CD4-positive, alpha-beta T cell (primary cell): ENCODE measurements at places on chromosomes 1 and 21.

DNA sequence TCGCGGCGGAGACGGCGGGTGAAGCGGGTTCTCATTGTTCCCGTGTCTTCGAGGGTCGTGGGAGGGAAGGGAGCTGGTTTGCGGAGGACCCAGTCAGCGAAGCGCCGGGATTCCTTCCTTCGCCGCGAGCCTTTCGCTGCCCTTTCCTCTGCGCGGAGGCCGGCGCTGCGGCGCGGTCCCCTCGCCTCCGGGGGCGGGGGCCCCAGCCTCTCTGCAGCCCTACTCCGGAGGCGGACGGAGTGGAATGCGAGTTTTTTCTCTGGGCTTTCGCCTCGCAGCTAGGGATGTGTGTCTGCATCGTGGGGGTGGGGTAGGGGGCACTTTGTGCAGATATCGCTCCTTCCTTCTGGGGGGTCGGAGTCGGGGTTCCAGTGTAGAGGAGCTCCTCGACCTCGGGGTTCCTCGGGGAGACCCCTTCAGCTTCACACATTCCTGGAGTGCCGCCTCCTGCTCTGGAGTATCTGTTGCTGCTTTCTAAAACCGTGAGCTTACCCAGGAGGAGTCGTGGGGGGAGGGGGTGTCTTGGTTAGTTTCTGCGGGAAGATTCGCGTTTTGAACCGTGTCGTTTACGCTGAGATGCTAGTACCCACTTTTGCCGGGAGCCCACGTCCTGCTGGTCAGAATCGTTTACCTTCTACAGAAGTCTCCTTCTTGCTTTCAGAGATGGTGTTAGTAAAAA lies 595 bp downstream of the RNF2 start:
- peak; percentile 52 for DNase-seq

DNA sequence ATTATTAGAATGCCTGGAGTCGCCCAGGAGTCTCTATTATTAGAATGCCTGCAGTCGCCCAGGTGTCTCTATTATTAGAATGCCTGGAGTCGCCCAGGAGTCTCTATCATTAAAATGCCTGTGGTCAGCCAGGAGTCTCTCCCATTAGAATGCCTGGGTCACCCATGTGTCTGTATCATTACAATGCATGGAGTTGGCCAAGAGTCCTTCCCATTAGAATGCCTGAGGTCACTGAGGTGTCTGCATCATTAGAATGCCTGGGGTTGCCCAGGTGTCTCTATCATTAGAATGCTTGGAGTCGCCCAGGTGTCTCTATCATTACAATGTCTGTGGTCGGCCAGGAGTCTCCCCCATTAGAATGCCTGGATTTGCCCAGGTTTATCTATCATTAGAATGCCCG lies 66.9 kb downstream of the RNF187 start:
- DNase-seq = no peak

GRCh38 chr1:6419397-6419803 lies 319 bp downstream of the HES2 start:
- peak; percentile 39 for DNase-seq

GRCh38 chr1:205950280-205950679 lies 7.0 kb upstream of the SLC26A9 start:
- DNase-seq = no peak

GRCh38 chr21:44526096-44526997 lies 13.6 kb downstream of the KRTAP10-1 start:
- no peak for DNase-seq

GRCh38 chr1:230158415-230159291 lies 91.6 kb downstream of the GALNT2 start:
- no peak for DNase-seq

DNA sequence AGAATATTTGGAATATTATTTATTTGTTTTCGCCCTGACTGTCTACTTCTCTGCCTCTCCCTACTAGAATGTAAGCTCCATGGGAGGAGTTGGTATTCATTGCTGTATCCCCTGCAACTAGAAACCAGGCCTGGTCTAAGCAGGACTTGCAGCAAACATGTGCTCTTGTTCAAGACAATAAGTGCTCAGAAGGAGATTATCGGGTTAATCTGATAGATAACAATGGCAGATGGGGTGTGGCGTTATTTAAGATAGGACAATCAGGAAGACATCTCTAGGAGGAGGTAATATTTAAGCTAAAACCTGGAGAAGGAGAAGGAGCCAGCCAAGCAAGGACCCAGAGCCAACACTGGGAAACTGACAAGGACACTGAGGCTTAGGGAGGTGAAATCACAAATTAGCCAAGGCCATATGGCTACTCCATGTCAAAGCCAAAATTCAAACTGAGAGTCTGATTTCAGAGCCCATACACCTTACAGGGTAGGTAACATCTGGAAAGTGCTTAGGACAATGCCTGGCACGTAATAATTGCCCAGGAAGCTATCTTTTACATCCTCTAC lies 41.5 kb downstream of the STYXL2 start:
- DNase-seq = no peak

GRCh38 chr21:28754127-28754611 lies 238.5 kb downstream of the LTN1 start:
- DNase-seq = no peak

- no peak for DNase-seq
These were observed 504.7 kb upstream of the PBX1 start for GRCh38 chr1:164054331-164054730.

- no peak for DNase-seq
These were observed 39.6 kb downstream of the DDR2 start for GRCh38 chr1:162671664-162672410.

DNA sequence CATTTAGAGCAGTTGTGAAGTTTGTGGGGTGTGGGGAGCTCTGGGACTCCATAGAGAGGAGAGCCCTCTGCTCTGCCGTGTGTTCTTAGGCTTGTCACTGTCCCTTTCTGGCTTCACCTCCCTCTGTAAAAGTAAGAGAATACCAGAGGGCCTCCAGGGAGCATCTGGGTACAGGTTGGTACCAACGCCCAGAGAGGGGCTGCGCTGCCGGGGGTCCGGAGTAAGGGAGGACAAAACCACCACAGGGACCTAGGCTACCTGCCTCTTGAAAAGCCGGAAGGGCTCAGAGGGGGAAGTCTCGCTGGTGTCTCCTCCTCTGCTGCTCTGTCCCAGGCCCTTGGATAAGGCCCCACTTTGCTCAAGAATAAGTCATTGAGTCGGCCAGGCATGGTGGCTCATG lies 3.1 kb upstream of the TINAGL1 start:
- DNase-seq = no peak

GRCh38 chr1:37473431-37474045 lies 842 bp upstream of the ZC3H12A start:
- no peak for DNase-seq

- DNase-seq = no peak
These were observed 60.8 kb downstream of the NGF start for GRCh38 chr1:115277276-115277675.

DNA sequence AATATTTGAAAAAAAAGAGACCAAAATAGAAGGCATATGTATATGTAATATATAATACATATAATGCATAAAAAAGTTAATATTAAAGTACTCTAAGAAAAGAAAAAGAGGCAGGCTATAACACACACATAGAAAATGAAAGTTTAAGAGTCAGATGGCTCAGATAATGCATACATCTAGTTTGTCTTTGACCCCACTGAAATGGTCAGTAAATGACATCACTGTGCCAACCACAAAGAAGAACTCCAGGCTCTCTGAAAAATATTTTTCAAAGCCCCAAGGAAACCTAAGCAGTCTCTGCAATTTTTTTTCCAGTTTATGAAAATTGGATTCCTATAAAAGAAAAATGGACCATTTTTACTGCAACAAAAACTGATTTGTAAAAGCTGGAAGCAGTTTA lies 55.4 kb upstream of the SCYL3 start:
- DNase-seq = no peak

DNA sequence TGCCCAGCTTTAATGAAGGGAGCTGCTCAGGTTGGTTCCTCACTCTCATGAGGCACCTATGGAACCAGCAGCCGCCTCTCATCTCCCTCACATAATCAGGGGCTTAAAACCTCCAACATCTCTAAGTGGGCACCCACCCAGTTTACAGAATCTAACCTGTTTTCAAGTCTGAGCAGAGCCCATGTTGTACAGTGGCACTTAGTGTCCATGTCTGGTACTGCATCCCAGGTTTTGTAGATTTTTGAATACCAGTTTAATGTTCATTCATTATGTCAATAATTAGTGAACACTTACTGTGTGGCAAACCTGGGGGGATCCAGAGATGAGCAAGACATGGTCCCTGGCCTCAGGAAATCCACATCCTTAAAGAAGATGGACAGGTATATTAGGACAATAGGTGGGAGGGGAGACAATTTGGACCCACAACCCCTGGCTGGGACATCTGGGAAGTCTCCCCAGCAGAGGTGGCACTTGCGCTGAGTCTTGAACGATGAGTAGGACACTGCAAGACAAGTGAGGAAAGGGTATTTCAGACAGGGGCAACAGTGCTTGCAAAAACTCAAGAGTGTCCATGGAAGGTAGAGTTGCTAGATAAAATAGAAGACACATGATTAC lies 83.3 kb downstream of the LACTBL1 start:
- no peak for DNase-seq

DNA sequence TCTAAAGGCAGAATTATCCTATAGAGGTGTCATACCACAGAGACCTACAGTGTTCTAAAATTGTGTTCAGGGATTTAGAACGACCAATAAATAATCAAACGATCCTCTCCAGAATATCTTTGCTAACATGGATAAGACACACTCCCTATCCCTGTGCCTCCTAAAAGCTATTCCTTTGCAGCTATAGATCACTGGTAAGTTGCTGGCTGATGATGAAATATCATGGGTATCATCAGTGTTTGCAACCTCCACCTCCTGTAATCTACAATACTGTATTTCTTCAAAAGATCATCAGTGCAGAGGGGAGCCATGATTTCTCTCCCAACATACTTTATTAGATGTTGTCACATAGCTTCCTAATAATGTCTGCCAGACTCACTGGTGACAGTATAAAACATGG lies 201.9 kb downstream of the NTNG1 start:
- DNase-seq = no peak

- DNase-seq = no peak
These were observed 54.3 kb downstream of the NGF start for GRCh38 chr1:115283681-115284146.

GRCh38 chr1:161486806-161487741 lies 18.2 kb upstream of the FCGR2A start:
- DNase-seq = no peak

DNA sequence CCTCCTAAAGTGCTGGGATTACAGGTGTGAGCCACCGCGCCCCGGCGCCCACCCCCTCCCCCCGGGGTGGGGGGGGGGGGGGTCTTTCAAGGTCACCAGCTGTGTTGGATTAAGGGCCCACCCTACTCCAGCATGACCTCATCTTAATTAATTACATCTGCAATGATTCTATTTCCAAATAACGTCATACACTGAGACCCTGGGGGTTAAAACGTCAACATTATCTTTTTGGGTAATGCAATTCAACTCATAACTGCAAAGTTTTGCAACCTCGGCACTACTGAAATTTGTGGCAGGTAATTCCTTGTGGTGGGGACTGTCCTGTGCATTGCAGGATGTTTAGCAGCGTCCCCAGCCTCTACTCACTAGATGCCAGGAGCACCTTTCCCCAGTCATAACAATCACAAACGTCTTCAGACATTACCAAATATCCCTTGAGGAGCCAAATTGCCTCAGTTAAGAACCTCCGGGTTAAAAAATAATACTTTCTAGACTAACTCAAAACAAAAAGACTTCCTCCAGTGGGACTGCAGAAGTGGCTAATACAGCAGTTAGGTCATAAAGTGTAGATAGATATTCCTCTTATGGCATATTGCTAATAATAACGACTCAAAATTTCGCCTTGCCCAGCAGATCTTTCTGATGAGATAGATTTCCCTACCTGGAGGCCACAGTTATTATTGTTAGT lies 233.0 kb upstream of the KAZN start:
- DNase-seq = no peak

DNA sequence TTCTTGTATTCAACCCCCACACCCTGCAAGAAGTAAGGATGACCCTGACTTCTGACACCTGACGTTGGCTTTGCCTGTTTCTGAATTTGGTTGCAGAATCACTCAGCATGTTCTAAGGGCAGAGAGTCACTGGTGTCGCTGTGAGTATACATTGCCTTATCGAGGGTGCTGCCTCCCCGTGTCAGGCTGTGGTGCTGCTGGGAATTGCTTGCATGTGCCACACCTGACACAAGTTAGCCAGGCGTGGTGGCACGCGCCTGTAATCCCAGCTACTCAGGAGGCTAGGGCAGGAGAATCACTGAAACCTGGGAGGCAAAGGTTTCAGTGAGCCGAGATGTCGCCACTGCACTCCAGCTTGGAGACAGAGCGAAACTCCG lies 45.9 kb downstream of the WDR4 start:
- peak; percentile 49 for DNase-seq

DNA sequence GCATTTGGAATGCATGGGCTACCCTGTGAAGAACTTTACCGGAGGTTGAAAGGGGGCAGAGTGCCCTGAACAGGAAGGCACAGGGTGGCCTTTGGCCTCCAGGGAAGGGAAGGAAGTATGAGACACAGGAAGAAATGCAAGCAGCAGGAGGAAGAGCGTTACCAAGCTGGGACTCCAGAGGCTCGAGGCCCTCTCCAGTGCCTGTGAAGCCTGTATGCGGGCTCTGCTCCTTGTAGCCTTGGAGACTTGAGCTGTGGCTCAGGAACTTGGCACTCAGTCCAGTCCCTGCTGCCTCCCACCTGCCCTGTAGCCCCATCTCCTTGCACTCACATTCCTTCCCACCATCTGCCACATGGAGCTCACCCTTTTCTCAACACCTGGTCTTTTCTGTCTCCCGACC lies 33.5 kb upstream of the RNF19B start:
- no peak for DNase-seq

GRCh38 chr1:239993366-239993765 lies 98.3 kb upstream of the FMN2 start:
- no peak for DNase-seq

- no peak for DNase-seq
These were observed 453.3 kb downstream of the NUF2 start for GRCh38 chr1:163774978-163775620.

- DNase-seq = no peak
These were observed 458.2 kb upstream of the RUNX1 start for GRCh38 chr21:35507181-35507759.

- no peak for DNase-seq
These were observed 13.0 kb downstream of the IFI6 start for GRCh38 chr1:27658951-27659496.

DNA sequence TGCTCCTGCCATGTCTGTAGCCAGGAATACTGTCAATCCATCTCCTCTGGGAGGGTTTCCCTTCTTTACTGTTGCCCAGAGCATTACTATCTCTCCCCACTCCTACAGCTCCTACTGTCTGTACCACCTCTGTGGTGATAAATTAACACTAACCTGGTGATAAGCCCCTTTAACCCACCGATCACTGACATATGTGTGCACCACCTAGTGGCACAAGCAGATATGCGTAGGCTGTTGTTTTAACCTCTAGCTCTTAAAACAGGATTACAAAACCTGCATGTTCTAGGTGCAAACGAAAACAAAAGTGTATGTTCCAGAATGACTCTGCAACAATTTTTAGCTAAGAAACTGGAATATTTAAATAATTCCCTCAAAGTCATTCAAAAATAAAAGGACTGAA lies 93.9 kb upstream of the BEND5 start:
- no peak for DNase-seq
